ENCODE measurements at places on chromosomes 2 and 18.
A peak's percentile ranks its signal among the peaks of the same experiment; 100 is the strongest.

DNA sequence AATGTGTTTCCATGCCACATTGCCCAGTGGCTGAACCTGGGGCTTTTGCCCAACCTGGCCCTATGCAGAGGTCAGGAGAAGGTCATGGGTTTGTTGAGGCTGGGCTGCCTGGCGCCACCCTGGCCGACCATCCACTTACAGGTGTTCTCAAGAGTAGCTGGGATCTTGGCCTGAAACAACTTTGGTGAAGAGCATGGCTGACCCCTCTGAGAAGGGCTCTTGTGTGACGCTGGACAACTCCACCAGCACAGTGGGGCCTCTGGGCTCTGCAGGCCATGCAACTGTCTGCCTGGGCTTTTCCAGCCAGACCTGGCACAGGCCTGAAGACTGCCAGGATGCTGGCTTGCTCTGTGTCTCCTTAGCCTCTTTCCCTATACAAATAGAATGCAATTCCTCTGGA is 76.4 kb upstream of the ZNG1B start:
- no peak for DNase-seq

- no peak for DNase-seq
Measured at GRCh38 chr2:101003278-101003775, 1.2 kb downstream of the RPL31 start.

GRCh38 chr2:135768863-135769262 is 27.2 kb downstream of the UBXN4 start:
- DNase-seq, result no peak

GRCh38 chr2:51028829-51029228 is 3.1 kb downstream of the NRXN1 start:
- no peak for DNase-seq

GRCh38 chr2:179467111-179467510 is 202.5 kb upstream of the SESTD1 start:
- DNase-seq, result no peak

GRCh38 chr18:23159344-23159743 is 24.1 kb downstream of the CABLES1 start:
- no peak for DNase-seq

- no peak for DNase-seq
Measured at GRCh38 chr2:157216286-157216965, 41.1 kb upstream of the GALNT5 start.

- DNase-seq, result no peak
Measured at GRCh38 chr2:70902579-70902978, 33.1 kb upstream of the ATP6V1B1 start.

- DNase-seq, result no peak
Measured at GRCh38 chr2:239496700-239497099, 95.9 kb upstream of the HDAC4 start.

DNA sequence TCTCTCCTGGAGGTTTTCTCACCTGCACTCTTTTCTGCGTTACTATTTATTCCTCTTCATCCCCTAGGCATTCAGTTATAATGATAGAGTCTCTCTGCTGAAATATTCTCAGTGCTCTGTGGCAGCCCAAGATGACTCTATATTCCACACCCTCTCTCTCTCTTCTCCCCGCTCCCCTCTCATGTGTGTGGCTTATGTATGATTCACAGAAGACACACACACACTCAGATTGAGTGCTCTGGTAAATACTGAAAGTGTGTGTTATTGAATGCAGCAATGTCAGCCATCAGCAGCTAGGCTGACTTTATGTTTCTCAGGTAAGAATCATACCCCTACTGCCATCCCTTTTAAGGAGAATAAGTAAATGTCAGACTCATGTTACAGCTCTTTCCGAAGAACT is 201.2 kb downstream of the SLC4A10 start:
- DNase-seq, result no peak

- no peak for DNase-seq
Measured at GRCh38 chr18:13120983-13121441, 97.5 kb upstream of the LDLRAD4 start.

DNA sequence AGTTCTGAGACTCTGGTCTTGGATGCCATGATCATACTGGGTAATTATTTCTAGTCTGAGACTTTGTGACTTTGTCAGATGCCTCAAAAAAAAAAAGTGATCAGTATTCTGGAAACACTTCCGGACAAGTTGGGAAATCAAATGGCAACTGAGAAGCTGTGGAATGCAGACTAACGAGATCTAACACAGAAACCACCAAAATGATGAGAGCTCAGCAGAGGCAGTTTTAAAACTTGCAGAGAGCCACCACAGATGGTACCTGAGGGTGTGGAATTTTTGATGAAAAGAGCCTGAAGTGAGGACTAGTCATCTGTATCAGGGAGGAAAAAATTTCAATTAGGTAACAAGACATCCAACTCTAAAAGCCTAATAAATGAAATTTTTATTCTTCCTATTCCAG is 5.5 kb upstream of the GPR75 start:
- DNase-seq, result no peak

DNA sequence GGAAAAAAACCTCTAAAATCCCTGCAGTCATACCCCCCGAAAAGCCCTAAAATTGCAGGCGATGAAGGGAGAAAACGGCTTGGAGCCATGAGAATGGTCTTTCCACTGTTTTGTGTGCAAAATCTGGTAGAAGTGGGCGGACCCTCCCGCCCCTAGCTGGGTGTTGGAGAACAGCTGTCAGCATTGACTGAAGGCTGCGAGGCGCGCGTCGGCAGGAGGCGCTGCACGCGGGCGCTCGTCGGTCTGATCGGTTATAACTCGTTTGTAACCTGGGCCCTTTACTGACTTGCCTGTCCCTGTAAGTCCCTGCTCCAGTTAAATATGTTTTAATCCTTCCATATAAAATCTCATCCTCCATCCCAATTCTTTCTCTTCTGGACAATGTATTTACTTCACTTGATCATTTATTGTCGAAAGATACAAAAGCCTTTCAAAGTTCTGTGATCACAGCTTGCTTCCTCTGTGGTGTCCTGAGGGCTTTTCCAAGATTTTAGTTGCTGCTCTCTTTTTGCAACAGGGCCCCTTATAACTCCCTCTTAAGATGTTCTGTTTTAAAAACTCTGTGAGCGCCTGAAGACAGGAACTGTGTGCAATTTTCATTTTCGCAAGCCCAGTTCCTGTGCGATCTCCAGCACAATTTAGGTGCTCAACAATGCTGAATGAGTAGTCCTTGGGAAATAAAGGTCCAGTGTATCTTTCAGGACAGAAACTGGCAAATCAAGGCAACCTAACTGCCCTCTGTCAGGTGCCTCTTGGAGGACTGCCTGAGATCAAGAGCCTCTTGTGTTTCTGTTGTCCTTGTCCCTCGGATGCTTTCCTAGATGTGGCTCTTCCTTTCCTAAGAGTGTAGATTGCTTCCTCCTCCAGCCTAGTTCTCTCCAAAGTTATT is 918 bp upstream of the HNRNPLL start:
- peak; percentile 42 for DNase-seq

GRCh38 chr2:705971-706511 is 28.8 kb upstream of the TMEM18 start:
- DNase-seq, result peak; percentile 20

DNA sequence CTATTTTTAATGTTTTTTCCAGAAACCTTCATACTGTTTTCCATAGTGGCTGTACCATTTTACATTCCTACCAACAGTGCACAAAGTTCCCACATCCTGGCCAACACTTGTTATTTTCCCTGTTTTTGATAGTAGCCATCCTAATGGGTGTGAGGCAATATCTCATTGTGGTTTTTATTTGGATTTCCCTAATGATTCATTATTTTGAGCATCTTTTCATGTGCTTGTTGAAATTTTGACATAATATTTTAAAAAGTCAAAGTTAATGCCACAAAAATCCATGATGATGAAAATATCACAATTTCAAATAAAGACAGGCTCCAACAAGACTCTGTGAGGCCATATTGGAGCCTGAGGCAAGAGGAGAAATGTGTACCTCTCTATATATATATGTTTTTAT is 50.2 kb downstream of the VWA3B start:
- no peak for DNase-seq

DNA sequence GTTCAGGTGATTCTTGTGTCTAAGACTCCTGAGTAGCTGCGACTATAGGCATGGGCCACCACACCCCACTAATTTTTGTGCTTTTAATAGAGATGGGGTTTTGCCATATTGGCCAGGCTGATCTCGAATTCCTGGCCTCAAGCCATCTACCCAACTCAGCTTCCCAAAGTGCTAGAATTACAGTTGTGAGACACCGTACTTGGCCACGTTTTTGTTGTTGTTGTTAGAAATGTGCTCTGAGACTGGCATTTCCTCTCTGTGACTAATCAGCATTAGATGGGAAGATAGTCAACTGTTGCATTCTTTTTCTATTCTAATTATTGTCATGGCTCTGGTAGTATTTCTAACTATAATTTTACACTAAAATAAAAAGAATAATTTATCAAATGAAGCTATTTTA is 191.7 kb downstream of the CAMKMT start:
- no peak for DNase-seq

DNA sequence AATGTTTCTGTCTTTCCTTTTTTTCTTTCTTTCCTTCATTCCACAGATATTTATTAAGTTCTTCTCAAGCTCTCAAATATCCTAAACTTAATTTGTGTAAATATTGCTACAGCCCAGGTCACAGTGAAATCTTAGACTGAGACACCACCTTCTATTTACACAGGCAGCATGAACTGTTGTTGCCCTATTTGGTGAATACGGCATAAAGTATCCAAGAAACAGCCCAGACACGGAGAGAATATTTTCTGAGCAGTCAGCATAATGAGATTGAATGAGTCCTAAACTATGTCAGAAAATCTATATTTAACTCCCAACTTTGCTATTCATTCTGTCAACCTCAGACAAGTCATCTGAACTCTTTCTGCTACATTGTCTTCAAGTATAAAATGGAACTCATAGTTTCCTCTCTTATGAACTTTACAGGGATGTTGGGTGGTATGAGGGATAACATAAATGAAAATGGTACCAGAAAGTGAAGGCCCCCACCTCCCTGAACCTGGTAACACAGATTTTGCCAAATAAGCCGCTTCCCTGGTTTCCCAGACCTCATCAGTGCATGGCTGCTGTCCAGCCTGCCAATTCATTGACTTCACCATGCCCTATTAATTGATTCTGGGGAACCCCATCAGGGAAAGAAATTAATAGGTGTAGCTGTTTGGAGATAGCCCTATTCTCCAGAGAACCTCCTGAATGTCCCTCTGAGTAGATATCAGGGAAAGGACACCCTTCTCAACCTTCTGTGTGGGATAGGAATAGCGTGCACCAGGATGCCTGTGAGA is 235.9 kb downstream of the SETBP1 start:
- DNase-seq, result no peak

- DNase-seq, result no peak
Measured at GRCh38 chr2:88053934-88054781, 1.4 kb downstream of the KRCC1 start.

DNA sequence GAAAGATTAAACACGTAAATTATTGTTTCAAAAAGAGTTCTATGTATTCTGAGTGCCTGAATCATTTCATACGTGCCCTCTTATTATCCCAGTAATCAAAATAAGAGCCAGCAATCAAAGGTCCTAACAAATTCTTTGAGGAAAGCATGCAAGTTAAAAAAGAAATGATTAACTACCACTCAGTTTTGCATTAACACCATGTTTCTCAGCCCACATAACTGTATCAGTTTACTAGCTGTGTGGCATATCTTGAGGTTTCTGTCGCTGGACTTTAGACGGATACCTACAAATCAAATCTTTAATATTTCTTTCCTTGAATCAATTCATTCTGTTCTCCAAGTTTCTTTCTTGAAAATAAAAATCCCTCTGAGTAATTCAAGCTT is 668.9 kb upstream of the CHAC2 start:
- no peak for DNase-seq

GRCh38 chr2:44572196-44572900 is 210.6 kb downstream of the CAMKMT start:
- DNase-seq, result no peak

DNA sequence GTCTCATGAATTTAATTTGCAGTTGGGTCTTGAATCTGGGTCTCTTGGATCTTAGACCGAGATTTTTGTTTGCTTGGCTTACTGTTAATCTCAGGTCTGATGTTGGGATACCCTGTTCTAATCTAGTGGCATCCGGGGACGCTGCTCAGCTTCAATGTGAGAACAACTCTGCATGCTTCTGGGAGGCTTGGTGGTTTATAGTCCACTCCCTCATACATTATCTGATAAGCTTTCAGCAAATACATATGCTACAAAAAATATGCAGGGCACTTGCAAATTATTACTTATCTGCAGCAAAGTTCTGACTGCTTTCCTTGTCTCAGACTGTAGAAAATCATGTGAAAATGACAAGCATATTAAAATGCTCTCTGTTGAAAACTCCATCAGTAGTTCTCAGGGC is 39.4 kb downstream of the RNF144A start:
- DNase-seq, result no peak

DNA sequence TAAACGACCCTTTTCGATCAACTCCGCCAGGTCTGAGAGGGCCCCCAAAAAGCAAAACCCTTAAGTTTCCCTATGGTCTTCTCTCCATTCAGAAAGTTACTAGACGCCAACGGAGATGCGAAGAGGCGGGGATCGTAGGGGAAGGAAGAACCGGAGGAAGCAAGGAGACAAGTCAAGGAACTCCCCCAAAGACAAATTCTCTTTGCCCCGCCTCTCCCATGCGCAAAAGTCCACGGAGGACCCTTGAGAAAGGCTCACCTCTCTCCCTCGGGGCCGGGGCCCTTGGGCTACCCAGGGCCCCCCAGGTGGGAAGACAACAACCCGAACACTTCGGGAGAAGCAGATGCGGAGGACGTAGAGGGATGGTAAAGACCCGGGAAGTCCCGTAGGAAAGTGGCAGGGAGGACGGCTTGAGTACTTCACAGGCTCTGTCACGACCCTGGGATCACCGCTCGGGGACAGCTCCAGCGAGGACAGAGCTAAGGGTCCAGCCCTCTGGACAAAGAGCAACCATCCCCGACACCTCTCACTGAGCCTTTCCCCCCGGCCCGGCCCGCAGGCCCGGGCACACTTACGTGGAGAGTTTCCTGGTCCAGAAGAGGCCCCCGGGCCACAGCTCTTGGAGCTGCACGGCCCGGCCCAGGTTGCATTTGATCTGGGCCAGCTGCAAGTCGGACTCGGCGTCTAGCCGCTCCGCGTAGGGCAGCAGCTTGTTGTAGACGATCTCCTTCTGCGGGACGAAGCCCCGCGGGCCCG is 647 bp downstream of the PSME4 start:
- no peak for DNase-seq

DNA sequence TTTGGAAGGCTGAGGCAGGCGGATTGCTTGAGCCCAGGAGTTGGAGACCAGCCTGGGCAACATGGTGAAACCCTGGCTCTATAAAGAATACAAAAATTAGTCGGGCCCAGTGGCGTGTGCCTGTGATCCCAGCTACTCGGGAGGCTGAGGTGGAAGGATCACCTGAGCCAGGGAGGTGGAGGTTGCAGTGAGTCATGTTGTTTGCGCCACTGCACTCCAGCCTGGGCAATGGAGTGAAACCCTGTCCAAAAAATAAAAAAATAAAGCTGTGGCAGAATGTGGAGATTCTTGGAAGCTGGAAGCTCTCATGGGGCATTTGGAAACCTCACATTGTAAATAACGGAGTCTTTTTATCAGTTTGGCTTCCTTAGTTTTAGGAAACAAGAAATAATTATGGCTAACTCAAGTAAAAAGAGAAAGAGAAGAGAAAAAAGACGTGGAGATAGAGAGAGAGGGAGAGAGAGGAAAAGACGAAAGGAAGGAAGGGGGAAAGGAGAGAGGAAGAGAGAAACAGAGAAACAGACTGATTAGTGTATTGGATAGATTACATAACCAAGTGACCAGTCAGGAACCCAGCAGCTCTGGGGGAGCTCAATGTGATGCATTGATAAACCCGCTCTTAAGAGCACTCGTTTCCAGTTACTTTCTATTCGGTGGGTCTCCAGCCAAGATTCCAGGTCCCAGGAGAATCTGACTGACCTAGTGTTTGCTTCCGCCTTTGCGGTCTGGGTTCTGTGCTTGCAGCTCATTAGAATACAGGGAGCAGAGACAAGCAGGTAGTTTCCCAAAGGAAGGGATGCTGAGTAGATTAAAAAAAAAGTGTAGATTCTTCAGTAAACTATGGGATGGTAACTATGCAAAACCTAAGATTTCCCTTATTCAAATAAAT is 1.1 kb upstream of the SPAST start:
- DNase-seq, result no peak

All from GM19239 (cell line).